EH (cell line): ENCODE measurements at places on chromosomes 6 and 20.
A peak's percentile ranks its signal among the peaks of the same experiment; 100 is the strongest.

DNA sequence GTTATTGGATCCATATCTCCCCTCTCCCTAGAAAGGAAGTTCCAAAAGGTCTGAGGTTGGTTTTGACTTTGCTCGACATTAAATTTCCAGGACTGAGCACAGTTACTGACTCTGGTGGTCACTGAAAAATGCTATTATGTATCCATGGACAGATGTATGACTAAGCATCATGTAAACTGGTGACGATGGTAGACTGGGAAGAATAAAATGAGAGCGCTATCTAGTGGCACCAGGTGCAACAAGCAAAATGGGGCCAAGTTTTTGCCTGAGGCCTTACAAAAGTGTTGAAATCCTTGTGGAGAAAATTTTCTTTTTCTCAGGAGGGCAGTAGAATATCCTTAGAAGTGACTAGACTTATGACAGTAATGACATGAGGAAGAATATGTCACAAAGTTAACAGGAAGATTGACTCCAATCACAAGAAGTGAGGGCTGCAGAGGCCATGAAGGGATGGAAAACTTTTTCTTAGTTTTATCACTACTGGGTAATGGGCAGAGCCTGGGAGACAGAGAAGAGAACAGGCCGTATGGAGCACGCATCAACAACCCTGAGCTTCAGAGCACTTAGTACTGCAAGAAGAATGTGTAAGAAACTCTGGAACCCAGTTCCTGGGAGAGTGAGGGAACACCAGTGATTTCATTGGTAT is 88.9 kb upstream of the ELOVL5 start:
- DNase-seq, result peak; percentile 87

- peak; percentile 82 for DNase-seq
These were observed 111.2 kb upstream of the BEND6 start for GRCh38 chr6:56843476-56844349.

- DNase-seq, result peak; percentile 25
These were observed 538.3 kb downstream of the GRIK2 start for GRCh38 chr6:101931766-101932165.

DNA sequence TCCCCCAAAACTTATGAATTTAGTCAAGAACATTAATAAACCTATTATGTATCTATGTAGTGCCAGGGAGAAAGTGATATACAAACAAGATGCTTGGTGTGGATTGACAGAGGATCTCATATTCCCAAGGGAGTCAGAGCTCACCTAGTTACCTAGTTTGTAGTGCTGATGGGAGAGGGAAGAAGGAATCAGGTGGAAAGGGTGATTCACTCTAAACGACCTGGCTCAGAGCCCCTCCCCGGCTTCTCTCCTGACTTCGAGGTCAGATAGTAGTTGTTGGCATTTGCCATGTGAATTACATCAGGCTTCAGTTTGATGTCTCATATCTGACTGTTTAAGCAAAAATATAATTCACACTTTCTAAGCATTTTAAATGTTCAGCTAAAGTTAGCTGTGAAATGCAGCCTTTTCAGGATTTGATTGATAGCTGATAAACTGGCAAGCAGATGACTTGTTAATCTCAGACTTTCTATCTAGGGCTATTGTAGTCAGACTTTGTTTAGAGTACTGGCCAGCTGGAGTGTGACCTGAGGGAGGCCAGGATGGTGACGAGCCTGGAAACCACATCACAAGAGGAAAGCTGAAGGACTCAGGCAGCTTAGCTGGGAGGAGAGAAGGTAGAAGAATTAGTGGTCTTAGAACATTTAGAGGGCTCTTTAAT is 123.7 kb downstream of the AKAP7 start:
- DNase-seq, result no peak

DNA sequence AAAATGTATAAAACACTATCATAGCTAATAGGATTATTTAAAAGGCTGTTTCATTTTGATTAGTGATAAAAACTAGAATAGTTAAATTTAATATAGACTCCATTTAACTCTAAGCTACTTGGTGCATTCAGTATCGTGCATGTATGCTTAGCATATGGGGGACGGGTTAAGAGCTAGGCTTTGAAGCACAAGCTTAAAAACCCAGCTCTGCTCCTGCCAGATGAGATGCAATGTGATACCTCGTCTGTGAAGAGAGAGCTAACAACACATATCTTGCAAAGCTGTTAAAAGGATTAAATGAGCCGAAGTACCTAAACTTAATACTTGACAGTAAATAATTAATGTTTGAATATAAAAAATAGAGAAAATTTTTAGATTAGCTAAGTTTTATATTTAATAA is 42.2 kb downstream of the DTNBP1 start:
- no peak for DNase-seq

DNA sequence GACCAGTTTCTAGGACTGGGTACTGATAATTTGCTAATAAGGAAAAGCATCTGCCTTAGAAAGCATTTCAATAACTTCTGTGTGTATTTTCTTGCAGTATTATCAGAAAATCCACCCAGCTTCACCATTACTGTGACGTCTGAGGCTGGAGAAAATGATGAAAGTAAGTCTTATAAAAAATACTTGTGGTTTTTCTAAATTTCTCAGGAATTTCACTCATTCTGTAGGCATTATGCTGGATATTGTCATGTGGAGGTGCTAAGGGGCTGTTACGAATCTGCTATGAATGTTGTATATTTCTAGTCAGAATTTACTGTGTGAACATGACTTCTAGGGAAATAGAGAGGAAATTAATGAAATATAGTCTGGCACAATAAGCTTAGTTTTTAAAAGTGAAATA is 8.9 kb downstream of the RWDD1 start:
- DNase-seq, result peak; percentile 86

DNA sequence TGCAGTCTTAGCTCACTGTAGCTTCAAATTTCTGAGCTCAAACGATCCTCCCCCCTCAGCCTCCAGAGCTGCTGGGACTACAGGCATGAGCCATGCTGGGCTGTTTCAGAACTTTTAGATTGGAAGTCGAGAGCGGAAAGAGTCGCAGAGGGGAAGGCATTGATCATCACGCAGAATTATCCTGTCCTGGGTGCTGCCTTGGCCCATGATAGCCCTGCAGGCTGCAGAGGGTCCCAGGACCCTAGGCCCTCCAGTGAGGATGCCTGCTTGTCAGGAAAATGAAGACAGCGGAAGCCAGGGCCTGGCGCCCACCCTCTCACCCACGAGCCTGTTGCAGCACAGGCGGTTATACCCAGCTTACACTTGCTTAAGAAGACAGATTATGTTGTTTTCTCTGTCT is 9.1 kb downstream of the TMEM181 start:
- no peak for DNase-seq

- DNase-seq, result peak; percentile 94
These were observed 18.3 kb upstream of the TRAM2 start for GRCh38 chr6:52595000-52595795.

DNA sequence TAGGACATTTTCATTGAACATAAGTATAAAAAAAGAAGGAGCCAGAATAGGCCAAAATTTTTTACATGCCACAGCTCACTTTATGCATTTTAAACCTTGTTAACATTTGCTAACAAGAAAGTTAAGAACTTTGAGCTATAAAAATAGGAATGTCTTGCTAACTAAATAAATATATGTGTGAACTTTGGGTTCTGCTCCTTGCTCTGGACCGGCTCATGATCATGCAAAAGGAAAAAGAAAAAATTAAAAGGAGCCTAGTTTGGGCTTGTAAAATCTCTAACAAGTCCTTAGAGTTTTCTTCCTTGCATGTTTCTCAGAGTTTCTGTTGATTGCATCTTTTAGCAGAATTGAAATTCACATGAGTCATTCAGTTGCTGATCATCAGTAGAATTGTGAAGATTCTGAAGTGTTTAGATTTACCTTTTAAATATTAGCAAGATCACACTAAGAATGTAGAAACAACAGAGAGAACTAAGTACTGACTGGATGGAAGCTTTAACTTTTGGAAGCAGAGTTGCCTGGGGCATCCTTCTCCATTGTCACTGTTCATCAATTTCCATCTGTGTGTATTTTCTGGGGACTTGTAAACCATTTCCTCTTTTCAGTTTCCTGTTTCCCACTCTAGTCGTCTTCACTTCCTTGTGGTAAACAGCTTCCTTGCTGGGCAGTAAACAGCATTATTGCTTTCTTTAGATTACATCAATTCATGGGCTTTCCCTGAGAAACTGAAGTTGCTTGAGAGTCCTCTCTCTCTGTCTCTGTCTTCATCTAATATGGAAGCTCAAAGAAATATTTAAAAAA is 458.4 kb upstream of the BTBD3 start:
- peak; percentile 79 for DNase-seq

GRCh38 chr6:74069089-74069581 is 373.1 kb downstream of the CD109 start:
- DNase-seq, result peak; percentile 77

GRCh38 chr20:57241363-57241991 is 25.0 kb downstream of the BMP7 start:
- no peak for DNase-seq

DNA sequence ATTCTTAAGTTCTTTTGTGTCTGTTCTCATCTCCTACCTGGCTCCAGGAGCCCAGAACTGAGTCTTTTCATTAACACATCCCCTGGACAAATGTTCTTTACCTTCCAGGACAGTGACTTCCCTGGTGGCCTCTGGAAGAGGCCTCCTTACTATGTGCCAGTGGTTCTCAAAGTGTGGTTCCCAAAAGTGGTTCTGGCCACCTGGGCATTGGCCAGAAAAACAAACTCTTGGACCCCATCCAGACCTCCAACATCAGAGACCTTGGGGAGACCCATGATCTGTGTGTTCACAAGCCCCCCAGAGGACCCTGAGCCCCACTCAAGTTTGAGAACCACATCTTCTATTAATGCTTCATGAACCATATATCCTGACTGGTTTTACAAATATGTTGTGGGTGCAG is 7.2 kb upstream of the VSX1 start:
- no peak for DNase-seq

- DNase-seq, result peak; percentile 97
These were observed 198.8 kb upstream of the CDYL start for GRCh38 chr6:4577406-4577805.

GRCh38 chr6:70538376-70538775 is 28.4 kb upstream of the SDHAF4 start:
- no peak for DNase-seq

DNA sequence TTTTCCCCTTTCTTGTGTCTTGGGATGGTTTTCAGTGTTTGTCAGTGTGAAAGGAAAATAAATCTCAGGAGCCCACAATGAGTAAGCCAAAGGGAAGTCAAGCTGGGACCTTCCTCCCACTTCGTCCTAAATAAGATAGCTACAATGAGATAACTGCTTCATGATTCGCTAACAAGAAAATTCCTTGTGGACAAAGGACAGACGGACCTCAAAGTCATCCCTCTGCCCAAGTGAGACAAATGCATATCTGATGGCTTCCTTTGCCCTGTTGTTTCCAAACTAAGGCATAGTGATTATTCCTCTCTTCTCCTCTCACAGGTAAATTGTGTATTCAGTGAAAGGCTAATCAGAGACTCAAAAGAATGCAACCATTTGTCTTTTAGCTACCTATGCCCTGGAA is 26.1 kb upstream of the ADTRP start:
- DNase-seq, result peak; percentile 60

- no peak for DNase-seq
These were observed 46.4 kb downstream of the EBF4 start for GRCh38 chr20:2739042-2739398.

GRCh38 chr6:102150549-102150948 is 757.0 kb downstream of the GRIK2 start:
- no peak for DNase-seq

GRCh38 chr6:162187168-162187935 is 540.2 kb downstream of the PRKN start:
- no peak for DNase-seq

DNA sequence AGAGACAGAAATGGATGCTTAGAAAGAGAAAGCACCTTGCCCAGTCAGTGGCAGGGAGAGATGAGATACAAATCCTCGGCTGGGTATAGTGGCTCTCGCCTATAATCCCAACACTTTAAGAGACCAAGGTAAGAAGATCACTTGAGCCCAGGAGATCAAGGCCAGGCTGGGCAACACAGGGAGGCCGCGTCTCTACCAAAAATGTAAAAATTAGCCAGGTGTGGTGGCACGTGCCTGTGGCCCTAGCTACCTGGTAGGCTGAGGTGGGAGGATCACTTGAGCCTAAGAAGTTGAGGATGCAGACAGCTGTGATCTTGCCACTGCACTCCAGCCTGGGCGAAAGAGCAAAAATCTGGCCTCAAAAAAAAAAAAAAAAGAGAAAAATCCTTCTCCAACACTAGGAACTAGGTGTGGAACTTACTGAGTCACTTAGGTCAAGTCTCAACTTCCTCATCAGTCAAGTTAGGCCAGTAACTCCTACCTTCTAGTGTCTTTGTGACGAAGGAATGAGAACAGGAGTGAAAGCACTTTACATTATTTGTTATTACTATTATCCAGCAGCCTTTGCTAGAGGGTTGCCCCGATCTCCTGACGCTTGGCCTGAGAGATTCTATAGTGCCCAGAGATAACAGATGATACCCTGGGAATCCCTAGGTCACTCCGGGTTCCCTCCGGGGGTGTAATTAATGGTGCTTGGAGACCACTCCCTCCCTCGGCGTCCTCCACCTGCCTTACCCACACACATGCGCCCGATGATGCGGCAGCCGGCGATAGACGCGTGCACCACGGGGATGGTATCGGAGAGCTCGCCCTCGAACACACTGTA is 918 bp downstream of the EIF6 start:
- DNase-seq, result peak; percentile 15

- no peak for DNase-seq
These were observed 40.0 kb upstream of the ADGRF5 start for GRCh38 chr6:46961711-46962110.

GRCh38 chr6:139508576-139508975 is 134.1 kb upstream of the CITED2 start:
- DNase-seq, result no peak

- DNase-seq, result no peak
These were observed 4.1 kb upstream of the VEGFA start for GRCh38 chr6:43765776-43766499.

DNA sequence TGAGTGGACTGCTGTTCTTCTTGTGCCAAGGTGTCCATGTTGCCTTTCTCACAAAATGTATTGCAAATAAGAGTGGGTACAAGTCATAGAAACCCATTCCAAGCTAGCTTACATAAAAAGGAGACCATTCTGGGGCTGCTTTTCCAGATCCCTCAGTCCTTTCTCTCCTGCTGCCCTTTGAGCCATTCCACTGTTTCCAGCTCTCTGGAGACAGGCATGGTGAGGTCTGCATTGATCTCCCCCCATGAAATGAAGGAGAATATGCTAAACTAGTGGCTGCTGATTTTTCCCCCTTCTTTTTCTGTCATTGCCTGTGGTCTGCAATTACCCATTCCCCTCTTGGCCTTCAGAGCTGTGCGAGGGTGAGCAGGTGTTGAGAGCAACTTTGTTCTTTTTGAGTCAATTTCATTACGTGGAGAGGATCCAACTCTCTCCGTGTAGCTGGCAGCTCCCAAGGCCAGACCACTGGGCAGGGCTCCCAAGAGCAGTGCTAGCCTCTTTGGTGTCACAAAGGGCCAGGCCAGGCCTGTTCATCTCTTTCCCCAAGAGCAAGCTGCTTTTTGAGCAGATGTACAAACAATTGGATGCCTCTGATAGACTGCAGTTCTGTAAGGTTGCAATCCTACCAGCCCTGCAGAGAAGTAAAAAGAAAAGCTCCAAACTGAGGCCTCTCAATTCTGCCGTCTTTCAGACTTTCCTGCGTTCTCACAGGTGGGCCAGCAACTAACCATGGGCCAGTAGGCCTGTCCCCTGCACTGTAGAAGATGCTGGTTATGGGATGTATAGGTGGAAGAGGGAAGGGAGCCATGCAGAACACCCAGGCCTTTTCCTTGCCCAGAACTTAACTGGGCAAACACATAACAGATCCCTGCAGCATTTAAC is 96.1 kb upstream of the ARMC2 start:
- no peak for DNase-seq

- DNase-seq, result no peak
These were observed 59.7 kb upstream of the PTPN1 start for GRCh38 chr20:50450493-50450826.
